ENCODE measurements at places on chromosomes 3 and 15. TPM values are rescaled to one million over a fixed set of nuclear protein-coding genes. Genes with fewer than 3 reads are reported as not detected.
A peak's percentile ranks its signal among the peaks of the same experiment; 100 is the strongest.

CCR1 gene
- not detected for polyA plus RNA-seq

CCRL2 gene
- not detected for polyA plus RNA-seq

PRR20G gene
- polyA plus RNA-seq: 0.39 TPM

C2CD4B gene
- polyA plus RNA-seq: 0.31 TPM

TTC23 gene
- 6.3 TPM for polyA plus RNA-seq

DNA sequence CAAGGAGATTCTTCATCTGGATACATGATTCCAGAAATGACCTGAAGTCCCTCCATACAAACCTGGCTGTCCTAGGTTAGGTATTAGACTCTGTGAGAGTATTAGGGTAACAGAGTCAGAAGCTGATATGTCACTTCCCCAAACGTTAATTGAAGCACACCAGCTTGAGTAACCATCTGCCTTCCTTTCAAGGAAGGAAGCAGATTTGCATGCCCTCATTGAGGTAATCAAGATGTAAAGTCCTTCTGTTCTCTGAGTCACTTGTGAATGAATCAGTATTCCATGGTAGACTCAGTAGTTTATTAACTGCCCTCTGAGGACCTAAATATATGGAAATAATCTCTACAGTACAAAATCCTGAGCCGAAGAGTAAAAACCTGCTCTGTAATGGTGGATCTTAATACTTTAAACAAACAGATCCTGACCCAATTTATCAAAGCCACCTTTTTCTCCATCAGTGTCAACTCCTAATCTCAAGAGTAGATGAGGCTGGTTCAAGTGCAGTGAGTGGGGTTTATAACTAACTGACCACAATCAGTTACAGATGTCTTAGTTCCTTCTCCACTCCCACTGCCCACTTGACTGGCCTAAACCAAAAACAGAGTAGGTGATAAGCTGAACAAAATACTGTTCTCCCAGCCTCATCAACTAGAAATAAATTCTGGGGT is 246.2 kb upstream of the CHRM5 start:
- no peak for DNase-seq

DNA sequence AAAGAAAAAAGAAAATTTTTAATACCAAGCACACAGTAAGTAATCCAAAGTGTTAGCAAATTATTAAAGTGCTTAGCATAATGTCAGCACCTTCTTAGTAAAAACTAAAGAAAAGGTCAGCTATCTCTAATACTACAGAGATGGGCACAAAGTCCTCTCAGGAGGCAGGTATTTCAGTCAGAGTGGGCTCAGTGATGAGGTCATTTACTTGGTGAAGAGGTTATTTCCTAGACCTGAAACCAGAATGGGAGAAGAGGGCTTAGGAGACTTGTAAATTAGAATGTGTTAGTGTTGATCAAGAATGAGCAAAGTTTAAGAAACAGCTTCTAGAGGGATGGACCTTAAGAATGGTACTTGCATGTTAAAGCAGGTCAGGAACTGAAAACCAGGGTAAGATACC is 8.7 kb upstream of the PKM start:
- no peak for DNase-seq

GRCh38 chr3:36677331-36678007 is 86.9 kb downstream of the DCLK3 start:
- peak; percentile 13 for DNase-seq

DNA sequence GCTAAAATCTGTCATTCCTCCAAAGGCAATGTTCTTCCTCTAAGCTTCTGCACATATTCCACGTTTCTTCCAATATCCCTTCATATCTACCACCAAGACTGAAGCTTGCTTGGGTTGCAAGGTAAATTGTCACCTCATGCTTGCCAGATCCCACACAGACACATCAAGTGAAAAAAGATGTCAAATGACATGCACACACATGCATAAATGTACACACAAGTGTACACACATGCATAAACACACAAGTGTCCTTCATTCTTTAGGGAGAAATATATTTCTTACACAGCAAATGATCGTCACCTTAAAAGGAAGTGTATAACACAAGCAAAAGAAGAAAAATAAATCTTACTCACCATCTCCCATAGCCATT is 59.4 kb downstream of the CLASP2 start:
- DNase-seq: no peak

DNA sequence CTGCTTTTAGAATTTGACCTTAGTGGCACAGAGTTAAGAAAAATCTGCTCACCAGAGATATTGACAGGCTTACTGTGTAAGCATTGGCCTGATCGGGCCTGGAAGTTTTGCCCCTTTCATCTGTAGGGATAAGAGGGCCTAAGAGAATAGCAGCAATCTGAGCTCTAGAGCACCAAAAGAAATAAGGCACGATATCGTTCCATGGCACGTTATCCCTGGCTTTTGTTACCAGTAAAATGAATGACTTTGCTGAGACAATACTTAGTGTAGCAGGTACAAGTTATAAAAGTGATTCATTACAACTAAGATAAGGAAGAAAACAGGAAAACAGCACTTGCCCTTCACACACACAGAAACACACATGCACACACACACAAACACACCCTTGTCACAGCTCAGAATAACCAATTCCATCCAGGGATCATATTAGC is 5.0 kb downstream of the THBS1 start:
- no peak for DNase-seq

DNA sequence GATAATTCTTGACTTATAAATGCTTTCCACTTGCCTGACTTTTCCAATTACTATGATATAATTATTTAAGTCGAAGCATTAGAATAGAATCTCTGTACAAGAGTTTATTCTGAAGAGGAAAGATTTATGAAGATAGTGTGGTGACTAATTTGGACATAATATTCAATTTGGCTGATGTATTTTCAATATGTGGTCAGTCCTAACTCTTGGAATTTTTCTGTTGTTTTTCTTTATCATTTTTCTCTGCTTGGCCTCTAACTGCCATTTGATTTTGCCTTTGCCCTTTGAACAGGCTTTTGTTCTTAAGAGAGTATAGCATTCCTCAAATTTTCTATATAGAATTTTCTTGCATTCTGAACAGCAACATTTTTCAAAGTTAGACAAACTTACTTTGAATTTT is 2.6 kb upstream of the MDFIC2 start:
- DNase-seq: no peak

- no peak for DNase-seq
Measured at GRCh38 chr3:123385981-123386380, 62.9 kb downstream of the ADCY5 start.

DNA sequence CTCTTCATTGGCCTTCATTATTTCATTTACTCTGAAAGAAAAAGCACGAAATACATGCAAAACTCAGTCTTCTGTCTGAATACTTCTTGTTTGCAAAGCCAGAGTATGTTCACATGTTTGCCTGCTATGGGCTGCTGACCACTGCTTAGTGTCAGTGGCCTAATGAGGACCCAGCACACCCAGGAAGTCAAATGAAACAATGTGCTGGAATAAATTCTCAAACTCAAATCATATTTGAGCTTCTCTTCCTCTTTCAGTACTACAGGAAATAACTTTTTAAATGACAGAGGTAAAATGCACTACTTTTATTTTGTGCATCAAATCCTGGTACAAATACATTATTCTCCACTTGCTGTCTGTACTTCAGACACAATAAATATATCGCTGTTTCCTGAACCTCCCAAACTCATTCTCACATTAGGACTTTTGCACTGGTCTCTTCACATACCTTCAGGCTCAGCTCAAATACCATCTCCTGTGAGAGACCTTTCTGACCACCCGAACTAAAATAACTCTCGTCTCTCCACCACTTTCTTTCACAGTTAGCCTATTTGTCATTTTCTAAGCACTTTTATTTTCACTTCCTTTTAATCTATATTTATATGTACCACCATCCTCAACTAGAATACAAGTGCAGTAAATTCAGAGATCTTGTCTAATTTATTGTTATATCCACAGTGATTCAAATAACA is 176.8 kb downstream of the TUSC7 start:
- DNase-seq: no peak

DNA sequence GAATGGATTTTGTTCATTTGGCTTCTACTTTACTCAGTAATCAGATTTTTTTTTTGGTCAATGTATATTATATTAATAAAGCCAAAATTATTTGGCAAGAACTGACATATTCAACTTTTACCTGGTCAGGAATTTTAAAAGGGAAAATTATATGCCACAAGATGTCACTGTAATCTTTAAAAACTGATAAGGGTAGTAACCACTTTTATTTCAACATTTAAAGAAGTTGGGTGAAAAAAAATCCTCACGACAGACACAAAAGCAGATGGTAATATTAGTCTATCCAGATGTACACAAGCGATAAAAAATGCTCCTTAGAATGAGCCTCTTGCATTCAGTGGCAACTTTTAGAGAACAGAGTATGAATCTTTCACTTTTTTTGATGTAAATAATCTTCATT is 101.9 kb downstream of the SERPINI1 start:
- no peak for DNase-seq

- DNase-seq: no peak
Measured at GRCh38 chr3:190229632-190230424, 92.4 kb downstream of the CLDN1 start.

DNA sequence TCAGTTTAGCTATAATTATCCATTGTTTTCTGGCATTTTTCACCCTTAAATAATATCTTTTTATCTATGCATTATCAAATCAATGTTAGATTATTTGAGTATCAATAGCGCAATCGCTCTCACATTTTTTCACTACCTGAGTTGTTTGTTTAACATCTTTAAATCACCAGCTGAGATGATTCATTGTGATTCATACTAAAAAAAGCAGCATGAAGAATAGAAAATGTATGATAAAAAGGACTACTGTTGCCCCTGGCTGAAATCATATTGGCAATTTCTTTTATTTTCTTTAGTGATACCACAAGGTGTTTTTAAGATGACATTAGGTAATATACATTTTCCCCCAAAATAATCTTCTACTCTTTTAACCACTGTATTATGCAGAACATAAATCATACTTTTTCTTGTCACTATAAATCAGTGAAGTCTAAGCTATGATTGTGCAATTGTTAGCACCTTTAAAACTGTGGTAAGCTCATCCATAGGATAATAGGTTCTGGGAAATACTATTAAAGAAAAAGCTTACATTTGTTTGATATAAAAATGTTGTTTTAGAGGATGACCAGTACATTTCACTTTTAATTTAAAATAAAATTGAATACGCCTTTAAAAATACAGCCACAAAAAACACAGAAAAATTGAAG is 889.1 kb downstream of the NAALADL2 start:
- DNase-seq: no peak

DNA sequence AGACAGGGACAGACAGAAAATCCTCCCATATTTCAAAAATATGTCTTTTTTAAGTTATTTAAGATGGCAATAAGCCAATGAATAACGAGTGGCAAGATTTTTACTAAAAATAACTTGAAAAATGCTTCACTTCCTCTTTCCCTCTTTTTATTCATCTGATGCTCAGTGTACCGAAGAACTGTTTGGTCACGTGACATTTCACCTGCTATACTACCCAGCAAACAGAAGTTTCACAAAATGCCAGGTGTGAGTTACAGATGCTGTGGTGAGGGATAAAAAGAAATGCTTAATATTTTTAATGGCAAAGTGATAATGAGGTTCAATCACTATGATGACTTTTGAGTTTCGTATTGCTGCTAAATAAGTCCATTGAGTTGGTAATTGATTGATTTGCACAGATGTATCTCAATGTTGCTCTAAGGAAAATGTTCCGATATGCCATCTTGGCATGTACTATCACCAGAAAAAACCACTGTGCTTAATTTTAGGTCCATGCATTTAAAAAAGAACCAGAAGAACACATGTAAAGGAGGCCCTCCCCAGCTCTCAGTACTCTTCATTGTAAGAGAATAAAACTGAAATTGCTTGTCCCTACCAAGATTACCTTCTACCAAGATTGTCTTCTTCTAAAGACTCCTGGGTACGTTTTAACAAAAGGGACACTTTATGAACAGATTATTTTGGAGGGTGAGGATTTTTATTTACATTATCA is 26.0 kb upstream of the SEC62 start:
- DNase-seq: no peak

- no peak for DNase-seq
Measured at GRCh38 chr3:125622381-125622791, 27.1 kb upstream of the OSBPL11 start.

GRCh38 chr3:150220041-150220440 is 188.1 kb upstream of the TSC22D2 start:
- DNase-seq: no peak

DNA sequence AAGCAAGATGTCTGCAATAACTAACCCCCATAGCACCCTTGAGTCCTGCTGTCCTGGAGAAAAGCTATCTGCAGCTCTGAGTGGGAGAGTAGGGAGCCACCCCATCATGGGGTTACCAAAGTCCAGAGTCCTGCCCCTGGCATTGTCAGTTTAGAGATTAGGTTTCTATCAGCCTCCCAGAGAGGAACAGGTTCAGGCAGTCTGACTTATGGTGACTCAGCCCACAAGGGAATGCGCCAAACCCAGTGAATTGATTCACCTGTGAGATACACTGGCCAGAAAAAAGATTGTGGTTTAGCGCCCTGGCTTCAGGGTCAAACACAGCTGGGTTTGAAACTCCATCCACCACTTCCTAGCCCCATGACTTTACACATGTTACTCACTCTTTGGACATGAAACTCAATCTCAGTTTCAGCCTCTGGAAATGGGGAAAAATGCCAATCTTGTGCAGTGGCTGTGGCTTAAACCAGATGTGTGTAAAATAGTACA is 263.6 kb upstream of the HES1 start:
- DNase-seq: no peak

DNA sequence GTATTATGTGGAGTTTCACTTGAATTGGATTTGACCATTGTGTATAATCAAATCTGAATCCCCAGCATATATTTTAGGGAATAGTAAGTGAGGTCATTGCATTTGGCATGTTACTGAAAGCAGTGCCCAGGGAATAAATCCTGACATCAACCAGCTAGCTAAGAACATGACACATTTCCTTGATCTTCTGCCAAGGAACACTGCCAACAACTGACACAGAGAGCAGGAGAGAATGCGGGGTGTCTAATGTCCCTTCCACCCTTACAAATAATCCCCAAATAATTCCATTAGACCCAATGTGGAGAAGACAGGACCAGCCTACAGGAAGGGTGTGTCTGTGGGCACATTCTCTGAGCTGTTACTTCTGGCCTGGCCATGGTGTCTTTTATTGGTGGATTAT is 30.6 kb upstream of the UBE3A start:
- DNase-seq: no peak

- no peak for DNase-seq
Measured at GRCh38 chr15:81115054-81115939, 18.8 kb upstream of the CFAP161 start.

- no peak for DNase-seq
Measured at GRCh38 chr3:2910997-2911396, 199.2 kb downstream of the IL5RA start.

DNA sequence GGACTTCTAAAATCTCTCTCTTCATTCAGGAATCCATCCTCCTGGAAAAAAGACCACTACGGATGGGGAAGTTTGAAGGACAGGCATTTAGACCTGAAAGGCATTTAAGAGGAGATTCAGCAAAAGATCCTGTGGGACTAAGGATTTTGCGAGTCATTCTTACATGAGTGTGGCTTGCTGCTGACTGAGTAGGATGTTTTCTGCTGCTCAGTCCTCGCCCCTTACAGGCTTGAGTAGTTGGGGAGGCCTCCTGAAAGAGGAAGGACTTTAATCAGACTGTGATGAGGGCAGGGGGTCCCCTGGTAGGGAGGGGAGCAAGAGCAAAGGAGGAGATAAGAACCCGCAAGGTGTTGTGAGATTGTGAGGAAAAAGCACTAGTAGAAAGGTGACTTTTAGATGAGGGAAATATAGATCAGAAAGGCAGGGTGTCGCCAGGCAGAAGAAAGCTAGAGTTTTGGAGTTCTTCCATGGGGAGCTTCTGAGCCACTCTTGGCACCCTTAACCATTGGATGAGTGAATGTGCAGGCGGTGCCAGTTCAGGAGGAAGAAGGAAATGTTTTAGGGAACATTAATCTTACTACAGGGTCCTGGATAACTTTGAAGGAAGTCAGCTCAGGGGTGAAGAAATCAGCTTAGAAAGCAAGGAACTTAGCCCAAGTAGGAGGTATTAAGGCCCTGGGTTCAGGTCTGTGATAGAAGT is 171.1 kb downstream of the RORA start:
- no peak for DNase-seq

Measured in GM23338 (cell line).